ENCODE measurements at places on chromosomes 6 and 20. TPM values are rescaled to one million over a fixed set of nuclear protein-coding genes. Genes with fewer than 3 reads are reported as not detected.

The NCR2 gene
- total RNA-seq, result not detected

The WFDC10A gene
- not detected for total RNA-seq

The BEND6 gene
- not detected for total RNA-seq

The MYLIP gene
- 23.3 TPM for total RNA-seq

The SRPK1 gene
- total RNA-seq, result 48.0 TPM

Data from naive thymus-derived CD8-positive, alpha-beta T cell (primary cell).